SJSA1 (cell line): ENCODE measurements at places on chromosomes 12 and 14. TPM values are rescaled to one million over a fixed set of nuclear protein-coding genes. Genes with fewer than 3 reads are reported as not detected.
A peak's percentile ranks its signal among the peaks of the same experiment; 100 is the strongest.

DNA sequence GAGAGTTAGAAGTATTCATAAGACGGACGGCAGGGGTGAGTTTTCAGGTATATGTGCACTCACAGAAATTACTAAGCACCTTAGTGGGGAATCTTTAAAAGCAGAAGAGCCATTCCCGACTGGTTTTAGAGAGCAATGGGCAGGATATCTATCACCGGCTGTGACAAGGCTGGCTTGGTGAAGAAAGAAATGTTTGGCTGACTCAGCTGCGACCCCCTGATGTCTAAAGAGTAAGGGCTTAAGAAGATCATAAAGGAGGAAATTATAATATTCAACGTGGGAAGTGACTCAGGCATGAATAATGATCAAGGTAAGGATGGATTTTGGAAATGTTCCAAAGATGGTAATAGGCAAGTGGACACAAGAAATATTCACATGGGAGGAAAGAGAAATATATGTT, 407.6 kb downstream of the TMEM132D start:
- DNase-seq, result no peak

DNA sequence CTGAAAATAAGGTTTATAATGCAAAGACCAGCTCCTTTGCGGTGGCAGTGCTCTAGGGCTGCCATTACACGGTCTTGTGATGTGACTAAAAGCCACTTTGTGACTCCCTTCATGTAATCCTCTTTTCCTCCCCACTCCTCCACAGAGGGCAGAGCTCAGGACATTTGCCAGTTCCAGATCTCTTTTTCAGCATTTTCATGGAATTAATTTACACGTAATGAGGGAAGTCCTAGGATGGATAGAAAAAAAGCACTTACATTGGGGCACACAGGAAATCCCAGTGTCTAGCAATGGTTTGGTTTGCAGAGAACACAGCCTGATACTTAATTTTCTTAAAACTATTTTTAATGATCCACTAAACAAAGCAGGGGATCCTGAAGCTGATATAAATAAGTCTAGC, 17.5 kb upstream of the ATF1 start:
- no peak for DNase-seq

DNA sequence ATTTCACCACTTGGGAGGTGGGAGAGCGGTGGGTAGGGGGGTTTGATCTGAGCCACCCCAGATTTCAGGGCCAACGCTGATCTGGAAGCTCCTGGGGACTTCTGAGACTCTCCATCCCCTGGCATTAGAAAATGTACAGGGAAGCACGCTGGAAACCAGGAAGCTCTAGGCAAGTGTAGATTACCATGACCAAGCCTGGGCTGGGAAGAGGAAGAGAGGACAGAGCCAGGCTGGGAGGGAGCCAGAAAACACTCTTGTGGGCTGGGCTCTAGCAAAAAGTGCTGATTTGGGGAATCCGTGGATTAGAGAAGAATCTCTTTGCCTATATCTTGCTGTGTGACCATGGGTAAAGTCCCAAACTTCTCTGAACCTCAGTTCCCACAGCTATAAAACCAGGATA, 236.7 kb downstream of the BCL11B start:
- DNase-seq, result no peak

DNA sequence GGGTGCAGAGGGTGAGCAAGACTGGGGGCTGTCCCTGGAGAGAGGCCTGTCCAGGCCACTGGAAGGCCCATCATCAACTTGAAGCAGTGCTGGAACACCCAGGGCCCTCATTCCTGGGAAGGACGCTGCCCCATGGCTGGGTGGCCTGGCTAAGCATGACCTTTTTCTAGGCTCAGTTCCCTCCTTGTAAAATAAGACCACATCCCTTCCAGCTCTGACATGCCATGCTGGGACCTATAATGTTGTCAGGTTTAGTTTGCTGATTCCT, 62.8 kb downstream of the SYNE3 start:
- no peak for DNase-seq

DNA sequence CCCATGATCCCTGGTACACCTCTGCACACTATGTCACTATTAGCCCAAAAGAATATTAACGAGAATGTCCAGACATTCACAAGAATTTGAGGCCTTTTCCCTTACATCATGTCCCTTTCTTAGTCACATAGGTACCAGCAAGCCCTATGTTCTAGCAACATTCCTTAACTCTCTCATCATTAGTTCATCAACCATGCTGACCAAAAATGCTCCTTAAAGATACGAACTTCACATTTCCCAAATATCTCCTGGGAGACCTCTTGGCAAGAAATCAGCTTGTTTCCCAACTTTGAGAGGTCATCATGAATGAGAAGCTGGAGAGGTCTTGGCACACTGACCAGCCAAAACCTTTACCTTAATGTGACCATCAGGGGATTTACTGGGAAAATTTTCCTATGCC, 4.6 kb downstream of the SALL2 start:
- DNase-seq, result no peak

DNA sequence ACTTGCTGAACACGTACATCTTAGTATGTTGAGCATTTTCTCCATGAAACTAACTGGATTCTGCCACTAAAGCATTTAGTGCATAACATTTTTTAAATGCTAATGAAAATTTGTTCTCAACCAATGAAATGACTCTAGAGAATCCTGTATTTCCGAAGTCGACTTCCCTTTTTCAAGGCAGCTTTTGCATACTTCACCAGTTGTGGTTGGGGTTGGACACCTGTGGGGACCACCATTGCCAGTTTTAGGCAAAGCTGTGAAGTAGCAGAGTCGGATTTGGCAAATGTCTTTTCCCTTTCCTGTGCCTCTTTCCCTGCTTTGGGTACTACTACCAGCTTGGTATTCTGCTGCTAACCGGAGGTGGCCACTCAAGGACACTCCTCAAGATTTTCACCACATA, 349.2 kb downstream of the BCAT1 start:
- DNase-seq, result no peak

DNA sequence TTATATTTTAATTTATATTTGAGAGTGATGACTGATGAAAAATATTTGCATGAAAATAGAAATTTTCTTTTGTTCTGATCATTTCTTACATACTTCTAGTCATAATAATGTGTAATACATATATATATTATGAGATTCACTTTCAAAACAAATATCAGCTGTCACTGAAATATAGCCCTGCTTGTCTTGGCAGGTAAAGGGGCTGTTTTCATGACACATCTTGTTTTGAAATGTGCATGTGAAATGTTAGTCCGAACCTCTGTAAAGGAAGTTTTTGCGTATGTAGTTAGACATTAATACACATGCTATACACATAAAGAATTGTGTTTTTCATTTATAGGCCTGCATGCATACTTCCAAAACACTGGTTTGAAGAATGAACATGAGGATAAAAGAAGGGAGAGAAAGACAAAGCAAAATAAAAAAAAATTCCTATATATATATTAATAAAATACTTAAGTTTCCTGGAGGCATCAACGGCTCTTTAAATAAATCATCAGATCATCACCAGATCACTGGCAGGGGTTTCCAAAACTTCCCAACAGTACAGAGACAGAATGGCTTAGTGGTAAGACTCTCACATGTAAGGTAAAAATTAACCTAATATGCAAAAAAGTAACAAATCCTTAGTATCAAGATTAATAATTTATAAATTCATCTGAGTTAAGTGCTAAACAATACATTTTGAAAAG, 60.1 kb downstream of the SEL1L start:
- DNase-seq, result no peak

- no peak for DNase-seq
These were observed 49.4 kb downstream of the BICD1 start for GRCh38 chr12:32155961-32156529.

DNA sequence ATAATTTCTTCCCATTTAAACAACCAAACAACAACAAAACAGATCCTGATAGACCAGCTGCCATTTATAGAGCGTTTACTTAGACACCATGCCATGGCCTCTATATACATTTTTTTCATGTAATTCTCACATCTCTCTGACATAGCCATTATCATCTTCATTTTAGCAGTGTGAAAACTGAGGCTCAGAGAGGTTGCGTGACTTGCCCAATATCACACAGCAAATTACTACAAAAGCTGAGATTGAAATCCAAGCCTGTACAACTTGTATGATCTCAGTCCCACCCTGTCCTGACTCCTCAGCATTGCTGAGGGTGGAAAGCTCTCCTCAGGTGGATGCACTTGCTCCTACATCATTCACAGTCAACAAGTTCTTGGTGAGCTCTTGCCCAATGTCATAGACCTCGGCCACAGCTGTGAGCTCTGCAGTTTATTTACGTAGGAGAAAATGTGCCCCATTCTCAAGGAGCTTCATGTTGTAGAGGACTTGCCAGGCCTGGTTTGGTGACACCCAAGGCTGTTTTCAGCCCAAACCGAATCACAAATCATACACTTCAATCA, 55.5 kb downstream of the CRACR2A start:
- DNase-seq, result no peak

DNA sequence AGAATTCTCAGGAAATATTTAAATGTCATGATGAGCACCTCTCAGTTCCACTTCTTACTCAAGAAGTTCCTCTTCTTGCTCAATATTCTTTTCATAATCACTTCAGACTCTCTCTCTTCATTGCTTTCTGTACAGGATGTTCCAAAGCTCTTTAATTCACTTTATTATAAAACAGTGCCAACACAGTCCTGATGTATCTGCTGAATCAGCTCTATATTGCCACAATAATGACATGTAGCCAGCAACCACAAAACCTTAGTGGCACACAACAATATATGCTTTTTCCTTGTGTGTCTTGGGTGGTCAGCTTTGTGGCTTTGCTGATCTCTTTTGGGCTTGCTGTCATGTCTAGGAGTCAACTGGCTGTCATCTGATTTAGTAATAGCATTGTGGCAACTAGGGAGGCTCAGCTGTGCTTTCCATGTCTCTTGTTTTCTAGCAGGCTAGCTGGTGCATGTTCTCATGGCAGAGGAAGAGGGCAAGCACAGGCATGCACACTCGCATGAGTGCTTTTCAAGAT, 52.8 kb upstream of the SLC2A13 start:
- DNase-seq, result peak; percentile 74

DNA sequence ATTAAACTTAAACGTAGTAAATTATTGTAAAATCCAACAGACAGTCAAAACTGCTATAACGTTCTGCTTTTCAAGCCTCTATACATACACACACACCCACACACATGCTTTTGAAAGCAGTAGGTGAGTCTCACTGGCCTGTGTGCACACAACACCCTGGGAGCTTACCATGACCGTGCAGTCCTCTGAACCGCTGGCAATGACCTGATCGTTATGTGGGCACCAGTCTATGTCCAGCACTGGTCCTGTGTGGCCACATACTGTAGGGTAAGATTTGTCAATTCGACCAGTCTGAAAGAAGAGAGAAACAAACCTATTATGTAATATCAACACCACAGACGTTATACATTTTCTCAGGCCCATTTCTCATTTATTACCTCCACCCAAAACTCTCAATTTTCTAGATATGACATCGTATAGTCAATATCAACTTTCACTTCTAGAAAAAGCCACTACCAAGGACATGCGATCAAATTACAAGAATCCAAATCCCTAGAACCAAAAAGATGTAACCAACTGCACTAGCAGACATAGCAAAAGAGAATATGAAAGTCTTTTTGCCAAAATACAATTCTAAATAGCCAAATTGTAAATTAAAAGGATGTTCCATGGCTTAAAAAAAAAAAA, 44.5 kb upstream of the SELPLG start:
- DNase-seq, result no peak

DNA sequence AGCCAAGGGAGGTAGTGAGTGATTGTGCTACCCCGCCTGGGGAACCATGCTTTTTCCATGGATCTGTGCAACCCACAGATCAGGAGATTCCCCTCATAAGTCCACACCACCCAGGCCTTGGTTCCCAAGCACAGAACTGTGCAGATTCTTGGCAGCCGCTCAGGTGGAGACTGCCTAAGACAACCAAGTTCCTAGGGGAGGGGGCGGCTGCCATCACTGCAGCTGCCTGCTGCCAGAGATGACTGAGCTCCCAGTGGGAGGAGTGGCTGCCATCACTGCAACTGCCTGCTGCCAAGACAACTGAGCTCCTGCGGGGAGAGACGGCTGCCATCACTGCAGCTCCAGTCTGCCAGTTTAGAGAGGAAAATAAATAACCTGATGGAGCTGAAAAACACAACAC, 138.3 kb upstream of the GARIN2 start:
- no peak for DNase-seq

GRCh38 chr12:116838365-116838764, 42.9 kb downstream of the HRK start:
- no peak for DNase-seq

GRCh38 chr12:16606201-16606849, 363 bp upstream of the LMO3 start:
- peak; percentile 1 for DNase-seq

GRCh38 chr12:82919388-82920054, 232.8 kb downstream of the TMTC2 start:
- DNase-seq, result no peak

- no peak for DNase-seq
These were observed 348.3 kb downstream of the KCNH5 start for GRCh38 chr14:62696929-62697328.

DNA sequence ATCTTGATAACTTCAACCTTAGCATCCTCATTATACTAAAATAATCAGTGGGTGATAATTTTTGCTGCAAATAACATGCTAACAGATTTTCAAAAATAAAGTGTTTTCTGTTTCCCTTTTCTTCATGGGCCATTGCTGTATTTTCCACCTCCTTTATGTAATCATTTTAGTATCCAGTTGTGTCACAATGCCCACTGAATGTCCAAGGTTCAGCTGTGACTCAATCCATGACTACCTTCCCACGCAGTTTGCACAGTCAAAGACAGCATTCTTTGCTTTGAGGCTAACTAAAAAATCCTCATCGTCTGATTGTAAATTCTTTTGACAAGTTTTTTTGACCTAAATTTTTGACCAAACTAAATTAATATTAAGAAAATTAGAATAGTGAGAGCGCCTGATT, 474.1 kb downstream of the FLRT2 start:
- DNase-seq, result no peak

- no peak for DNase-seq
These were observed 32.7 kb downstream of the RBM25 start for GRCh38 chr14:73091044-73091443.

GRCh38 chr12:10341892-10342509, 34.3 kb downstream of the KLRD1 start:
- no peak for DNase-seq

GRCh38 chr12:12877153-12877768, 14.1 kb upstream of the GPRC5A start:
- DNase-seq, result no peak

The FAIM2 gene
- not detected in 2 replicates for total RNA-seq

The GNB3 gene
- total RNA-seq, result not detected in 2 replicates

The ZNF605 gene
- 0.32 and 0.88 TPM in 2 replicates for total RNA-seq

The PTPRO gene
- 0.55 and 0.91 TPM in 2 replicates for total RNA-seq

The FKBP3 gene
- 31.7 and 56.9 TPM in 2 replicates for total RNA-seq

The PIP4P1 gene
- total RNA-seq, result 18.9 and 20.5 TPM in 2 replicates

The CRIP1 gene
- 0.39 TPM in 1 of 2 replicates, not detected in the other for total RNA-seq

The GXYLT1 gene
- 18.3 and 24.3 TPM in 2 replicates for total RNA-seq

The GAS2L3 gene
- 32.9 and 55.7 TPM in 2 replicates for total RNA-seq

The FZD10 gene
- not detected in 2 replicates for total RNA-seq
